ENCODE measurements at places on chromosomes 1 and 21. TPM values are rescaled to one million over a fixed set of nuclear protein-coding genes. Genes with fewer than 3 reads are reported as not detected.

Gene CD34
- polyA plus RNA-seq = not detected

Gene AMIGO1
- polyA plus RNA-seq = 0.05 TPM

Gene POU3F1
- not detected for polyA plus RNA-seq

Gene MAP3K21
- 0.59 TPM for polyA plus RNA-seq

Gene LGALS8
- polyA plus RNA-seq = 38.8 TPM

Gene PTGFRN
- polyA plus RNA-seq = 2.9 TPM

Gene BRINP3
- polyA plus RNA-seq = not detected

Gene LCE1E
- not detected for polyA plus RNA-seq

Gene SPRR5
- polyA plus RNA-seq = not detected

Gene CD48
- polyA plus RNA-seq = 363 TPM

Gene TAL1
- not detected for polyA plus RNA-seq

Gene AGT
- polyA plus RNA-seq = not detected

Gene SLC6A9
- polyA plus RNA-seq = not detected

Gene BROX
- 35.4 TPM for polyA plus RNA-seq
